Activated CD4-positive, alpha-beta T cell treated with anti-CD3 and anti-CD28 coated beads for 4 hours (primary cell): ENCODE measurements at places on chromosomes 3 and 15.
A peak's percentile ranks its signal among the peaks of the same experiment; 100 is the strongest.

DNA sequence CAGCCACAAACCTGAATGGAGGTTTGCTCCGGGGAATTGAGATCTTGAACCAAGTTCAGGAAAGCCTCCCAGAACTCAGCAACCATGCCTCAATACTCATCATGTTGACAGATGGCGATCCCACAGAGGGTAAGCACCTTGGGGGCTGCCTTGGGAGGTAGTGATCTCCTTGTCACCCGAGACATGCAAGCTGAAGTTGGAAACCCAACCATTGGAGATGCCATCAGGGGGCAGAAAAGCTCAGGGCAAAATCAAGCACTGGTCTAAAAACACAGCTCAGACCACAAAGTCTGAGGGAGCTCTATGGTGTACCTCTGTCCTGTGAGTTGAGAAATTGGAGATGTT, 5.8 kb downstream of the ITIH1 start:
- no peak for DNase-seq

- DNase-seq: peak; percentile 66
Measured at GRCh38 chr3:8501371-8502131, at the start of gene LMCD1. LMCD1 (plus strand) TSS chr3:8501823; CDS start chr3:8501939, 116 bp downstream.

- DNase-seq: no peak
Measured at GRCh38 chr15:68586274-68586961, 7.6 kb downstream of the CORO2B start.

- DNase-seq: no peak
Measured at GRCh38 chr3:137582484-137582883, 181.6 kb upstream of the SOX14 start.

- DNase-seq: no peak
Measured at GRCh38 chr3:5195605-5196004, 8.1 kb downstream of the EDEM1 start.
